ENCODE measurements at places on chromosomes 4 and X.

DNA sequence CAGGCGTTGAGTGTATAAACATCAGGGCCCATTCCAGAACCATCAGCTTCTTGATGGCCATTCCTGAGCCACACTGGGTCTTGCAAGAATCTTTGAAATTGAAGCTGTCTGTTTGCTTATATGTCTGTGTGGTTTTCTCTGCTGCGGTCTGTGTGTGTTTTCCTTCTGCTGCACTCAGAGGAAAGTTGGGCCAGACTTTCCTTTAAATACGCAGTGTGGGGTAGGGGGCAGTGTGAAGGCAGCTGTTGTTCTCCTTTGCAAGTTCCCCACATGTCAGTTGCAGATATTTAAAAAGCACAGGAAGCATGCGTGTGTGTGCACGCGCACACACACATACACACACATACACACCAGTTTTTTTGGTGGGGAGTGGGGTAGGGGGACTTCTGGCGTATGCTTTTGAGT lies 32.1 kb downstream of the CCKAR start:
- no peak for DNase-seq

DNA sequence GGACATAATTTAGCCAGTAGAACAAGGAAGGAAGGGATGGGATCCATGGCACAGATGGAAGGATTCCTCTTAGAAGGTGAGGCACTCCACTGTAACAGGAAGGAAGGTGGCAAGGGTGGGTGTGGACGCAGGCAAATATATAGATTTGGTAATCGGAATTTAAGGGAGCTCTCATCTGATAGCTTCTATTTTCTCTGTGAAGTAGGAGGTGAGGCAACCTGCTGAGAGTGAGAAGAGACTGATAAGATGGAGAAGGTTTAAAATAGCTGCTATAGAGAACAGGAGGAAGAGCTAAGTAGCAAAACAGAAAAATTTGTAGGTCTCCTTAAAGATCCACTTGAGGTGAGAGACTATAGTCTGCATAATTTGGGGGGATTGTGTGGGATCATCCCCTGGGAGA lies 61.8 kb upstream of the BRS3 start:
- DNase-seq: no peak

- no peak for DNase-seq
Observed at GRCh38 chr4:119493419-119493818, 135.2 kb downstream of the PDE5A start.

GRCh38 chr4:57149833-57150232 lies 39.6 kb upstream of the IGFBP7 start:
- DNase-seq: no peak

GRCh38 chr4:146488495-146489174 lies 33.1 kb downstream of the SLC10A7 start:
- no peak for DNase-seq

- DNase-seq: no peak
Observed at GRCh38 chr4:72286185-72286584, 254.4 kb downstream of the NPFFR2 start.

- DNase-seq: no peak
Observed at GRCh38 chr4:118865091-118865708, 23.5 kb upstream of the SYNPO2 start.

GRCh38 chr4:182343453-182343852 lies 100.3 kb downstream of the TENM3 start:
- DNase-seq: no peak

DNA sequence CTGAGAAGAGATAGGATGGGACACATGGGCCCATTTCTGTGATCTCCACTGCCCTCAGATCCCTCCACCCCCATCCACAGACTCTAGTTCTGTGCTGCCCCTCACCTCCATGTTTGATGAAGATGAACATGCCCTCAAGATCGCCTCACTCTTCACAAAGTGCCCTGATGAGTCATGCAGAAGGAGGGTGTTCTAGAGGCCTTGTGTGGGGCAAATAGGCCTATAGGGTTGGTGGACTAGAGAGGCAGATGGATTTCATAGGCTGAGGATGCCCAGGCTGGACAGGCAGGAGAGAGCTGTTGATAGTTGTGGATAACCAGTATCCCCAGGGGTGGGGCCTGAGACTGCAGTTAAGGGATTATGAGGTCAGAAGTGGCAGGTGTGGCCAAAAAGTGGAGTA lies at the start of gene CXorf65:
CXorf65 (minus strand) TSS at position 314 of the 400 bp plus-strand sequence; CDS start at position 130, 184 bp downstream.
- no peak for DNase-seq

DNA sequence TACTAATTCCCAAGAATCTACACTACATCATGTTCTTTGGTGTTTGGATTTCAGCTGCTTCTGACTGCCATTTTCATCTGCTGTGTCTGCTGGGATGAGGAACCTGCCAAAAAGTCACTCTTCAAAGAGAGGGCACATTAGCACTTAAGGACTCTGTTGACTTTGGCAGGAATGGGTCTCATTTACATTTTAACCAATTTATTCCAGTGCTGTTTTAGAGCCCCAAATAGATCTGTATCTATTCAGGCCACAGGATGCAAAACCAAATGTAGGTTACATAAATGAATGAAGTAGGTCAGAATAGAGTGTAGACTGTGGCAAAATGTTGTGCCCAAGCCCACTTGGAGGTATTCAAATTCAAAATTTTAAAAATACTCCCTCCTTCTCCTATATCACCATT lies 14.4 kb downstream of the TXK start:
- no peak for DNase-seq

- peak; percentile 3 for DNase-seq
Observed at GRCh38 chrX:7147413-7147977, at the start of gene STS. Gene STS (plus strand): TSS chrX:7147712. CDS start chrX:7253200, 105,488 bp downstream.

- no peak for DNase-seq
Observed at GRCh38 chrX:31093639-31093975, 21.8 kb upstream of the FTHL17 start.

GRCh38 chrX:53031380-53031779 lies 17.2 kb upstream of the GPR173 start:
- DNase-seq: no peak

All from stimulated activated CD4-positive, alpha-beta T cell treated with anti-CD3 and anti-CD28 coated beads, Interleukin-15, amount 100 ng/mL, for 1 hour (primary cell).